AG09309 (cell line): ENCODE measurements at places on chromosomes 3 and 15.

DNA sequence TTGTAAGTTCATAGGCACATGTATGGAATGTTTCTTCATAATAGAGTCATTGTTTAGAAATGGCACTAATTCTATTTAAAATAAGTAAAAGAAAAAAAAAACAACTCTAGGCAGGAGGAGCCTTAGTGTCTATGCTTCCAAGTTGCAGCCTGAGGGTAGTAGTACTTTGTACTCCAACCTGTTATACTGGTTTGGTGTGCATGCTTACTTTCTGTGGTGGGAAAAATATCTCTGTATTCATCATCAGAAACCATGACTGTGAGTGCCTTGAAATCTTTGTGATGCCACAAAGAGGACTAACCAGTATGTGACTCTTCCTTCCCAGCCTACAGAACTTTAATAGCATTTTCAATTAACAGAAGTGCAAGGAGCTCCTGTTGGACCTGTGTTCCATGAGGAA, 4.4 kb downstream of the NAALADL2 start:
- no peak for DNase-seq

DNA sequence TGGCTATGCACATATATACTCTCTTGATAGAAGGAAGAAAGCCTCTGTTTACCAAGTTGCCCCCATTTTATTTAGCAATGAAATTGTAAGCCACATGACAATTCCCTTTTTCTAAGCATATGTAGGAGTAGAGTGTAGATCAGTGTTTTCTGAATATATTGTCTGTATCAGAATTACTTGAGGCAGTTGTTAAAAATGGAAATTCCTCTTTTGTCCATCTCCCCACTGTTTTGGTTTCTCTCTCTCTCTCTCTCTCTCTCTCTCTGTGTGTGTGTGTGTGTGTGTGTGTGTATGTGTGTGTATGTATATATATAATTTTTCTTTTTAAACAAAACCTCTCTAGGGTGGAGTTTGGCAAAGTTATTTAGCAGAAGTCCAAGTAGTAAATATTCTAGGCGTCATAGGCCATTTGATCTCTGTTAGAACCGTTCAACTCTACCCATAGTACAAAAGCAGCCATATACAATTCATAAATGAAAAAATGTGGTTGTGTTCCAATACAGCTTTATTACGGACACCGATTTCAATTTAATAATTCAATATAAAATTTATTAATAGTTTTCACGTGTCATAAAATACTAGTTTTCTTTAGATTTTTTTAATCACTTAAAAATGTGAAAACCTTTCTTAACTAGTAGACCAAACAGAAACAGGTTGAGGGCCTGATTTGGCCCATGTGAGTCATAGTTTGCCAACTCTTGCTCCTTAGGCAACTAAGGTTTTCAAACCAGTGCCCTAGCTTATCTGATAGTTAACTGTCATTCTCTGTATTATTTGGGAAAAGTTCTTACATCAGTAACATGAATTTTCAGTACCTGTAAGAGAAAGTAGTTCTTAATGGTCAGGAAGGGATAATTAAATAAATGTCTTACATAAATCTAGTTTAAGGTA, 39.8 kb downstream of the UBE2E1 start:
- DNase-seq = no peak

- no peak for DNase-seq
These were observed 326.2 kb downstream of the CTNNB1 start for GRCh38 chr3:41525303-41526064.

DNA sequence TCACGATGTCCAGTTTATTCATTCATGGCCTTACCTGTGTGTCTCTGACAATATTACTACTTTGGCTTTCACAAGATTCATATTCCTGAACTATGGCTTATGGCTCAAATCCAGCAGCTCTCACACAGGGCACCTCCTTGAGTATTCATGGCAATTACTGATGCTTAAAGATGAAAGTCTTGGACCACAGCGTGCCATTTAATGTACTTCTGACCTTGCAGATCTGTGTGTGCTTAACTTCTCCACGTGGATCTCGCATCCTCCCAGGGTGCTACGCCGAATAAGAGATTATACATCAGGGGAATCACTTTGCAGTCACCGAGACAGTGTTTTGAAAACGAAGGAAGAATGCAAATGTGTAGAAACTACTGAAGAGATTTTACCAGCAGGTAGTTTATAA, 147.5 kb downstream of the TNIK start:
- no peak for DNase-seq

GRCh38 chr15:80949756-80950155, 39.9 kb downstream of the MESD start:
- no peak for DNase-seq

- no peak for DNase-seq
These were observed 18.4 kb upstream of the CMTM7 start for GRCh38 chr3:32373276-32373675.

DNA sequence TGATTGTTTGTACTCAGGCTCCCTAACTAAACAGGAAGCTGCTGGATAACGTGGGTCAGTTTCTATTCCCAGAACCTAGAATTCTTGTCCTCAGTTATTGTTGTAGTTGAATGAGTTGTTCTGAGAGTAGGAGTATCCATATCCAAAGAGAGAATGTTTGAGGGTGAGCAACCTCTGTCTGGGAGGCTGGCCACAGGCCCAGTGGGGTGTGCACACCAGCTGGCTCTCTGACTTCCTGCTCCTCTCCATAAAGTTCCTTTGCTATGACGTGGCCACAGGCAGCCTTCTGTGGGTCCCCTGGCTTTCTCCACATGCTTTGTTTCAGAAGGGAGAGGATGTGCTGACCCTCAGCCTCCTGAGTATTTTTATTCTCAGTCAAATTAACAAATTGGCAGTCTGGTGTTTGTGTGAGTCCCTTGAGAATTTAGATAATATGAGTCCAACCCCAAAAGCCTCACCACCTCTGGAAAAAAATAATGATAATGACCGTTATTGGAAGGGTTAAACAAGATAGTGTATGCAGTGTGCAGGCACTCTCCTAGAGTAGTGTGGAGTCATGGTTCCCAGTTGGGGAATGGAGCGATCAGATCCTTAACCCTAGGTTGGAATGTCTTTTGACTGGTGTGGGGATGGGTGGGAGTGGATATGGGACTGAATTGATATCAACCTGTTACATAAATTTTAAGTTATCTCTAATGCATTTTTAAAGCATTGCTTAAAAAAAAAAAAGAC, 47.6 kb upstream of the MED12L start:
- DNase-seq = peak; percentile 83

DNA sequence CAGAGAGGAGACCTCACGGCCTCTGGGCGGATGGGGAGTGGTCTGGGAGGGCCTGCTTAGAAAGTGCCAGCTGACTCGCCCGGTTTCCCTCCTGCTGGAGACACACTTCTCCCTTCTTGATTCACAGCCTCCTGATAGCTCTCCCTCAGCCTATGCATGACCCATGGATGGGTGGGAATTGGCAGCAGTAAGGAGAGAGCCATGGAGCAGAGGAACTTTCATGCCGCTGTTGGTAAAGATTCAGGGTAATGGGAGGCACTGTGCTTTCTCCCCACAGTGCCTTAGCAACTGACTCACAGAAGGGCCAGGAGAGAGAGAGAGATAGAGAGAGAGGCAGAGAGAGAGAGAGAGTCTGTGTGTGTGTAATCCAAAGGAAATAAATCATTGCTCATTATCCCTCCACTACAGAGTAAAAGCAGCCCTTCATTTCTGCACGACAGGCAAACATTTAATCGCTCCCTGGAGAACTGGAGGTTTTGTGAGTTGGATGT, 82.8 kb downstream of the SEMA5B start:
- DNase-seq = peak; percentile 29

DNA sequence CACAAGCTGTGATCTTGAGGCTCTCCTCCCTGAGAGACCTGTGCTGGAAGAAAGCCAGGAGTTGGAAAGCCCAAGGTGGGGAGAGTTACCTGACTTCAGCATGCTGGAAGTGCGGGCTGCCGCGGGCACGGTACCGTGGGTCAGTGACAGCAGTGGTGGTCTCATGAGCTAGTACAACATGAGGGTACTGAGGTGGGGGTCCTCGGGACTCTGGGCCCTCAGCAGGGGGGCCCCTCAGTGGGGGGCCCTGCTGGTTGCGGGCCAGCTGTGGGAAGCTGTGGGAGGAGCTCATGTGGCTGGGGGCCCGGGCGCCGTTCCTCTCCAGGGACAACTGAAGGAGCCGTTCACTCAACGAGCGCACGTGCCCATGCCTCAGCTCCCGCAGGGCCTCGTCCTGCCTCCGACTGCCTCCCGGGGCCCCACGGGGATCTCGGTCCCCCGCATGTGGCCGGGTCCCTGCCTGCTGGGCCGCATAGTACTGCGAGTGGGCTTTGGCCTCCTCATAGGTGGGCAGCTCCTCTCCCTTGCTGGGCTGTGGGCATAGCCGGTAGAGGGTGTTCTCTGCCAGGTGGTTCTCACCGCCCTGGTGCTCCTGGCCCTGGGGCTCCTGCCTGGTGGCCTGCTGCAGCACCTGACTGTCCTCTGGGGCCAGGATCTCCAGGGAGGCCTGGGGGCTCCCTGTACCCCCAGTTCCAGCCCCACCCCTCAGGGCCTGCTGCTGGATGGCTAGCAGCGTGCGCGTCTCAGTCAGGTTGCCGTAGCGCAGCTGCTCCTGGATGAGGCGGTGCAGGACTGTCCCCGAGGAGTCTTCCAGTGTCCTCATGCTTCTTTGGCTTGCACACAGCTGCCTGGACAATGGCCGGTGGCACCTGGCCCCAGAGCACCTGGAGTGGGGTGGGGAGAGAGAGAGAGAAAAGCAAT, 3.4 kb downstream of the AMOTL2 start:
- DNase-seq = no peak

DNA sequence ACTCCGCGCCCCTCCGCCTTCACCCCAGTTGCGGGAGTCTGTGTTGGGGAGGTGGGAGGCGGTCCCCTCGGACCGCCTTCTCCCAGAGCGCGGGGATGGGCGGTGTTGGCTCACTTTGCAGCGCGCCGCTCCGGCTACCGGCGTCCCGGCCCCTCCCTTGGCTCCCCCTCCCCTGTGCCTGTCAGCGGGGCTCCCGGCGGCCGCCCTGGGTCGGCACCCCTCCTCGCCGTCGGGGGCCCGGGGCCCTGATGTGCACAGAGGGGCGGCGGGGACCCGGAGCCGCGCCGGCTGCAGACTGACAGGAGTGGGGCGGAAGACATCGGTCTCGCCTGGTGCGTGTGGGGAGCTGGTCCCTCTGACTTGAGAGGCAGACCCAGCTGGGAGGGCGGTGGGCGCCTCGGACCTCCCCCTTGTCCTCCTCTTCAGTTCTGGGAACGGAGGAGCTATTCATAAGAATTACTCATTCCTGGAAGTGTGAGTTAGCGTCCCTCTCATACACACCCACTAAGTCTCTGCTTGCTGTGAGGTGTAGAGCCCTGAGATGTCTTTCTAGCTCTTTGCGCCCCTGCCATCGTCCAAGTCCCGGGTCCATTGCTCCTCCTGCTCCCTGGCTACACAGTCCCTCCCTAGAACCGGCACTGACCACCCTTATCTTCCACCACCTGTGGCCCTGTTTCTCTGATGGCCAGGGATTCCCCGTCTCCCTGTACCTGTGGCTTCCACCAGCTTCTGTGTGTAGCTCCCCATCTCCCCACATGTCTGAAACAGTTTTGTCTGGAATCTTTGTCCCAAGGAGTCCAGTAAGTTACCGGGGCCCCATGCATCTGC, 42.3 kb upstream of the ROPN1 start:
- no peak for DNase-seq

DNA sequence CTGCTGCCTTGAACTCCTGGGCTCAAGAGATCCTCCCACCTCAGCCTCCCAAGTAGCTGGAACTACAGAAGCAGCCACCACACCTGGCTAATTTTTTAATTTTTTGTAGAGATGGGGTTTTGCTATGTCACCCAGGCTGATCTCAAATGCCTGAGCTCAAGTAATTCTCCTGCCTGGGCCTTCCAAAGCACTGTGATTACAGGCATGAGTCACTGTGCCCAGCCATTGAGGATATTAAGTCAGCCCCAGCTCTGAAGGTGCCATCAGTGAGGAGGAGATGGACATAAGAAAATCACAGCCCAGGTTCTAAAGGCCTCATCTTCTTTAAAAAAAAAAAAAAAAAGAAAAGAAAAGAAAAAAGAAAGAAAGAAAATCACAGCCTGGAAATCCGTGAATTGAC, 26.6 kb upstream of the PSTPIP1 start:
- DNase-seq = no peak
